ENCODE measurements at places on chromosomes 4 and X.

GRCh38 chrX:153494541-153495361 lies at the start of gene BGN:
TSS of gene BGN (plus strand) at chrX:153494980. CDS start at chrX:153504632, 9,652 bp downstream.
- DNase-seq, result no peak

GRCh38 chr4:1715002-1715758 lies 3.1 kb upstream of the SLBP start:
- DNase-seq, result no peak

GRCh38 chrX:148380650-148381561 lies 119.5 kb upstream of the AFF2 start:
- DNase-seq, result no peak

GRCh38 chr4:125791896-125792295 lies 477.1 kb downstream of the FAT4 start:
- no peak for DNase-seq

DNA sequence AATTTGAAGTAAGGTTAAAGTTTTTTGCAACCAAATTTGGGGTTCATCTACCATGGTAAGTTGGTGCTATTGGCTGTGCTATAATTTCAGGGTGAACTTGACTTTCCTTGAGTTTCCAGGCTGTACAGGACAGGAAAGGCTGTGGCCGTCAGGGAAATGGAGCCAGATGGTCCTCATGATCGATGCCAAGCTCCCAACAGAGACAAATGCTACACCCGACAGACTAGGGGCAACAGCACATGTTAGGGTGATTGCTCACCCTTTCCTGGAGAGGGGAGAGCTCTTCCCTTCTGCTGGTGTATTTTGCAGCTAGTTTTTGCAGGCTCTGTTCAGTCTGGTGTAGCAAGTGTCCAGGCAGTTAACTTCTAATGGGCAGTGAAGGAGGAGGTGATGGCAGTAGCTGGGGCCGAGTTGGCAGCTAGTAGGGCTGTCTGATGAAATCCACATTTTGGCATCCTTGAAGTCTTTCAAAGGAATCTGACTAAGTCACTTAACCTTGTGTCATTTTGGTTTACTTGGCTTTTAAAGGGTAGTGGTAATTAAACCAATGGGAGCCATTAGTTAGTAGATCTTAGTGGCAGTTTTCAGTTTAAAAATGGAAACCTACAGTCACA lies 47.8 kb downstream of the GAB1 start:
- no peak for DNase-seq
